Coronary artery (tissue), 2 donors: ENCODE measurements at places on chromosomes 3 and 15.

GRCh38 chr15:26667222-26667988 lies 105.5 kb downstream of the GABRB3 start:
- no peak for DNase-seq

GRCh38 chr15:68894208-68894607 lies 36.1 kb upstream of the SPESP1 start:
- DNase-seq: no peak

DNA sequence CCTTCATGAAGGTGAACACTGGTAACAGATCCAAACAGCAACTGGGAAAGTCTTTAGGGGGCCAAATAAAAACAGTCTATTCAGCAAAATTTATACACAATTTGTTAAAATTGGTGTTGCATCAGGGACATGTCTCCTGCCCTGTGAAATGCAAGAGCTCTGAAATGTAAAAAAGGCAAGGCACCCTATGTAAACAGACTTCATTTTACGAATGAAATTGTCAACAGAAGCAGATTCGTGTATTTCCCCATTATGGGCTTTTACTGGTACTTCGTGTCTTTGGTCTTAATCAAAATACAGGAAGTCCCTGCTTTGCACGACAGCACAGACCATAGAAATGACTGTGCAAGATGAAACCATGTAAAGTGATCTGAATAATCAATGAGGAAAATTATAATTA lies 127.3 kb upstream of the THBS1 start:
- DNase-seq: no peak

GRCh38 chr3:27585429-27585828 lies 101.2 kb upstream of the SLC4A7 start:
- DNase-seq: no peak

DNA sequence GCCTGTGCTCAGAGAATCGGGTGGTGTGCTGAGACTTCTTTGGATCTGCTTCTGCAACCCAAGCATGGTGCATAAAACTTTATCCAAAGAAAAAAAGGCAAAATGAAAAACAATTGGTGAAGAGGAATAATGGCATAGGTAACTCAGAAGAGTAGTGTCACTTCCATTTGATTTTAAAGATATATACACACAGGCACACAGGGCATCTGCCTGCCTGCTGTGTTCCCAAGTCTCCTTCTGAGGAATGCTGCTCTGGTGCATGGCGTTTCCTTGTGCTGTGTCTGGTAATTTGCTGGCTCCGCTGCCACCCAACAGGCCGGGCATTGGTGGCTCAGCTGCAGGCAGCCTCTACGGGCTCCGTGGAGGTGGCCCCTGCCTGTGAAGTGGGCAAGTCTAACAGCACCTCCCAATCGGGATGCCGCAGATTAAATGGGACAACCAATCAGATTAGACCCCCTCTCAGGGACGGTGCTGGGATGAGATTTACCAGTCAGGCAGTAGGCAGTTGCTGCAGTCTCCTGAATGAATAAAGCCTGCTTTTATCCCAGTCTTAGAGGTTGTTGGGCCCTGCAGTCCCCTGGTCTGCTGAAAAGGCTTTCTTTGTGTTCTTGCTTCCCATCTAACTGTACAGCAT lies 253.7 kb upstream of the RASGRP1 start:
- no peak for DNase-seq

GRCh38 chr15:66452971-66453580 lies 44.5 kb downstream of the SNAPC5 start:
- DNase-seq: no peak

DNA sequence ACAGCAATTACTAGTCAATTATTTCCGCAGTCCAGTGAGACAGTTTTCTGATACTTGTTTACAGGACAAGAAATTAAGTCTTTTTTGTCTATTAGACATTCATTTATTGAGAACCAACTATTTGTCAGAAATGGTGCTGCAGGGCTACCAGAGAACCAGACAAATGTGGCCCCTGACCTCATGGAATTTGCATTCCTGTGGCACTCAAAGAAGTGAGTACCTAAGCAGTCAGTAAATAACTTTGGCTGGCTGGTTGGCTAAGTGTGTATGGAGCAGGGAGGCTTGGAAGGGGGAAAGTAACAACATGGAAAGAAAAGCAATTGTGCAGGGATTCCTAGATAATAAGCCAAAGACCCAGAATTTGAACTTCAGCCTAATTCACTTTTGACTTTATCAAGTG lies 837.0 kb upstream of the CFAP20DC start:
- DNase-seq: no peak

- no peak for DNase-seq
Measured at GRCh38 chr3:62097121-62097520, 276.2 kb downstream of the FEZF2 start.

GRCh38 chr3:45321607-45322391 lies 66.6 kb upstream of the LARS2 start:
- peak; percentile 22 for DNase-seq

GRCh38 chr3:104787306-104787705 lies 579.4 kb upstream of the ALCAM start:
- DNase-seq: no peak

GRCh38 chr3:128725547-128726022 lies 398 bp upstream of the RAB7A start:
- no peak for DNase-seq

DNA sequence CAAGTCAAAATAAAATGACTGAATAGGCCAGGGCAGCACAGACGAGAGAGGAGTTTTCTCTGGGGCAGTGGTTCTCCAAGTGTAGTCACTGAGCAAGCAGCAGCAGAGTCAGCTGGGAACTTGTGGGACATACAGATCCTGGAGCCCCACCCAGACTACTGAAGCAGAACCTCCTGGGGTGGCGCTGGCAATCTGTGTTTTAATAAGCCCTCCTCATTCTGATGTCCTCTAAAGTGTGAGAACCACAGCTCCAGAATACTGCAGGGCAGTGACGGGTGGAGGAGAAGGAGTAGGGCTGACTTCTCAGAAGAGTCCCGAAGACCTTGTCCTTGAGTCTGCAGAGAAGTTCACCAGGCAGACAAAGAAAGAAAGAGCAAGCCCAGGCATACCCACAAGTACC lies 251.3 kb upstream of the HES1 start:
- no peak for DNase-seq

- peak; percentile 29 for DNase-seq
Measured at GRCh38 chr3:8610951-8611350, 33.6 kb downstream of the SSUH2 start.

DNA sequence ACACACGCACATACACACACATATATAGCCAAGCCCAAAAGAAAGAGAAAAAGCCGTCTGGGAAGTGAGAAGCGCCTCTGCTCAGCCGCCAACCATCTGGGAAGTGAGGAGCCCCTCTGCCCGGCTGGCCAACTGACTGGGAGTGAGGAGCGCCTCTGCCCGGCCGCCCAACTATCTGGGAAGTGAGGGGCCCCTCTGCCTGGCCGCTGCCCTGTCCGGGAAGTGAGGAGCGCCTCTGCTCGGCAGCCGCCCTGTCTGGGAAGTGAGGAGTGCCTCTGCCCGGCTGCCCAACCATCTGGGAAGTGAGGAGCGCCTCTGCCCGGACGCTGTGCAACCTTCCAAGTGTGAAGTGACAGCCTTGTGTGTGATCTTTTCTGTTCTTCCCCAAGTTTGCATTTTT lies 49.2 kb downstream of the FHIT start:
- no peak for DNase-seq

DNA sequence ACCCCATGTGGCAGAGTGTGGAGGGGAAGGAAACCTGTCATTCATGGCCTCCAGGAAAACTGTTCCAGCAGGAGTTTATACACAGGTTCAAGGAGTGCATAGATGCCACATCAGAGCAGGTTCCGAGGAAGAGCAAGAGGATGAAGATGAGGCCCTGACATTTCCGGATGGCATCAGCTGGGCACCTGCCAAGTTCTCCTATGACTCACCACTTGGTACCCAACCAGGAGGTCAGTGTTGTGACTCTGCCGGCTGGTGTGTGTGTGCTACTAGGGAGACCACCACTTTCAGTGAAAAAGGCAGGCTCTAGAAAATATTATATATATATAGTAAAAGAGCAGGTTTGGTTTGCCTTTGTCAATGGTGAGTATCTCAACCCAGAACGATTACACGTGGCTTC lies 69.3 kb downstream of the NTRK3 start:
- no peak for DNase-seq

DNA sequence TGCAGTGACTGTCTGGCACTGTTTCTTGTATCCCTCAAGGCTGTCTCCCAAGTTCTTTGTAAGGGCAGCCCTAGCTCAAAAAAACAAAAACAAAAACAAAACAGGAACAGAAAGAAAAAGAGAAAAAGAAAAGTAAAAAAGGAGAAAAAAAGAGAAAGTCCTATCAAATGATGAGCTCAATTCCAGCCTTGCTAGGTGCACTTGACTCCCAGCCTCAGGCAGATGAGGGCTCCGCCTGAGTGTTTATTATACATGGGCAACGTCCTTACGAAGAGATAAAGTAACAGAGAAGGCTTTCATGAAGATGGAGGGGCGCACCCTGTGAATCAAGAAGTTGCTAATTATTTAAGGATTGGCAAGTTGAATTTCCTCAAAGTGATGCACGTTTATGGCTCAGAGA lies 175.3 kb downstream of the MEIS2 start:
- DNase-seq: no peak
